ELR (cell line): ENCODE measurements at places on chromosomes 12 and 14.

- DNase-seq = no peak
Observed at GRCh38 chr14:53161758-53162435, 8.8 kb upstream of the DDHD1 start.

- no peak for DNase-seq
Observed at GRCh38 chr14:32018391-32019092, 58.6 kb upstream of the ARHGAP5 start.

DNA sequence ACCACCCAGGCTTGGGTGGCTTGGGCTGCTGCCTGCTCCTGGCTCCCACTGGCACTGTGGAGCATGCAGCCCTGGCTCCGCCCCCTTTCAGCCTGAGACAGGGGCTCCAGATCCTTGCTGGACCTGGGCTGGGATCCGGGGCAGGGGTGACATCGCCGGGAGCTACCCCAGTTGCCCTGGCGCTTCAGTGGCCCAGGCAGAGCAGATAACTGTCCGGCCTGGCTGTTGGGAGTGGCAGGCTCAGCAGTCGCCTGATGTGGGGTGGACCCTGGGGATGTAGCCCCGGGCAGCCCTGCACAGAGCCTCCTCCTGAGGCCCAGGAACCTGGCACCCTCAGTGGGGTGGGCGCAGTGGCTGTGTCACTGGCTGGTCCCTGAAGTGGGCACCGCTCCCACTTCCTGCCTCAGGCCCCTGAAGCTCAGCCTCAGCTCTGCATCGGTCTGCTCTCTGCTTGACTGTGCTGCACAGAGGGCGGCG lies 57.9 kb downstream of the FUT8 start:
- DNase-seq = no peak

- no peak for DNase-seq
Observed at GRCh38 chr14:95553141-95553540, 18.3 kb downstream of the GLRX5 start.
